ENCODE measurements at places on chromosomes 3 and 15.

- H3K27ac ChIP-seq, result peak overlapping the region; percentile 58
- no peak for DNase-seq
- H3K4me3 ChIP-seq, result no peak overlapping the region
- H3K27me3 ChIP-seq, result no peaks in the 10 kb centered on the region
- H3K4me1 ChIP-seq, result no peaks in the 10 kb centered on the region
- H3K36me3 ChIP-seq, result no peaks in the 10 kb centered on the region
Observed at GRCh38 chr15:98785807-98786621, 137.7 kb downstream of the IGF1R start.

- H3K4me1 ChIP-seq, result no peaks in the 10 kb centered on the region
- no peak overlapping the region for H3K4me3 ChIP-seq
- no peak for DNase-seq
Observed at GRCh38 chr15:42034628-42035434, 14.0 kb upstream of the PLA2G4E start.

DNA sequence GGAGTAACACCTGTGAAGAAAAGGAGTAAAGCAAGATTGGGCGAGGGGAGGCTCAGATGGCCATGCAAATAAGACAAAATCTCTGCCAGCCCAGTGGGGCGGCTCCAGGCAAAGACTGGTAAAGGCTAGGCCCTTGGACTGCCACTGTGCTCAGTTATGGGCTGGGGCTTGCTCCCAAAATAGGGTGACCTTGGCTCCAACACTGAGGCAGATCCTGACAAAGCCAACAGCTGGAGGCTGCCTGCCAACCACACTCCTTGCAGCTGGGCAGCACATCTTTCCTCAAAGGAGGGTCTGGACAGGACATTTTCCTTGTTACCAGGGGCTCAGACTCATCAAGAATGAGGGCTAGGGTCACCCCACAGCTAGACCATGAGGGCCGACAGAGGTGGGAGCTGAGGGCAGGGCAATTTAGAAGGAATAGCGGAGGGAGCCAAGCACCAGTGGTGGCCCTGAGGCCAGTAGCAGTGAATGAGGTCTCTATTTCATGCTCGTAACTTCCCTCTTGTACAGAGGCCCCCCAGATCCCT, 86.1 kb downstream of the CHRD start:
- no peak for DNase-seq
- H3K4me1 ChIP-seq, result no peaks in the 10 kb centered on the region
- H3K27ac ChIP-seq, result no peak overlapping the region
- no peaks in the 10 kb centered on the region for H3K27me3 ChIP-seq
- H3K4me3 ChIP-seq, result no peak overlapping the region

DNA sequence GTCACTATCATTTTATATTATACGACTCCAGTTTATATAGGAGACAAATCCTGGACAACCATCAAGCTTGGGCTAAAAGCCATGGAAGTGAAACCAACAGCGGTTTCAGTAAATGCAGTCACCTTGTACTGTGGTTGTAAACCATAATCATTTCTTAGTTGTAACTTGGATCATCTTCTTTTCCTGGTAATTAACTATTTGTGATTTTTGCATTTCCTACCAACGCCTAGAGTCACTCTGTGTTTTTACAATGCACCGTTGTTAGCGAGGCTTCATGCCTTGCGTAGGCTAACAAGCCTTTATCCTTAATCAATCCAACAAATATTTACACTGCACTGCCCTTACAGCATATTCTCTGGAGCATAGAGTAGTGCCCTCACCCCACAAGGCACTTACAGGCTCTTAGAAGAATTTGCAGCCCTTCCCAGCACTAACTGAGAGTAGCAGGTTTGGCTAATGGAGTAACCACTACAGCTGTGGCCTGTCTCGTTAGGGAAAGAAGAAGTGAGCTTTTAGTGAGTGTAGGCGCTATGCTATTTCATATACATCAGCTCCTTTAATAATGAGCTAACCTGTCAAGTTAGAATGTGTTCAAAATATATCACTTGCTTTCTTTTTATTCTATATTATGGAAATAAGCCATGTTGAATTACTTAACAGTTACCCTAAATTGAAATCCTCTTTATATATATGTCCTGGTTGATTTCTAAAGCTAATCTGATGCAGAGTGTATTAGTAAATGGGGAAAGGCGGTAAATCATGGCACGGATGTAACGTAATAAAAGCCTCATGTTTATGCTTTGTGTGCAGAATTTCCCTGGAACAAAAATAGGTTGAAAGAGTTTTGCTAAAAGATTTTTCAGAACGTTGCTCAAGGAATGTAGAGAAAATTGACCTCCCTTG, 62.8 kb downstream of the ABHD2 start:
- H3K36me3 ChIP-seq, result no peaks in the 10 kb centered on the region
- peaks cover 19% of the 10 kb centered on the region for H3K4me1 ChIP-seq
- no peak overlapping the region for H3K27ac ChIP-seq

DNA sequence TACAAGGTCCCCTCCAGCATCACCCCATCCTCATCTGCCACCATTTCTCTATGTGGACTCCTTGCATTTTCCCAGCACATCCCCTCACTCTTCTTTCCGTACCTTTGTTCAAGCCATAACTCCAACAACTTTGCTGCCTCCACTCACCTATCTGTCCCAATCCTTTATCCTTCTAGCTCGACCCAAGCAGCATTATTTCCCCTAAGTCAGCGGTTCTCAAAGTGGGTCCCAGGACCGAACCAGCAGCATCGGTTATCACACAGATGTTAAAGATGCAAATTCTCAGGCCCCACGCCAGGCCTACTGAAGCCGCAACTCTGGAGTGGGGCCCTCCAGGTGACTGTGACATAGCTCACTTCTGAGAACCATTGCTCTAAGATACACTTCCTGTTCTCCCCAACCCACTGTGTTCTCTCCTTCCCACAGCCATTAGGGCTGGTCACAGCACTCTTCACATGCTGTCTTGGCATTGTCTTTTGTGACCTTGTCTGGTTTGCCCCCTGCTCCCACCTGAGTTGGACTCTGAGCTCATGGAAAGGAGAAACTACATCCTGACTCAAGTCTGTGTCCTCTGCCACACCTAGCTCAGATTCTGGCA, 56.2 kb downstream of the AAGAB start:
- DNase-seq, result no peak
- no peak overlapping the region for H3K4me3 ChIP-seq
- peaks cover 13% of the 10 kb centered on the region for H3K36me3 ChIP-seq
- no peaks in the 10 kb centered on the region for H3K4me1 ChIP-seq
- H3K27me3 ChIP-seq, result no peaks in the 10 kb centered on the region

- H3K27ac ChIP-seq, result no peak overlapping the region
- H3K4me1 ChIP-seq, result no peaks in the 10 kb centered on the region
- no peak for DNase-seq
- H3K4me3 ChIP-seq, result no peak overlapping the region
- no peaks in the 10 kb centered on the region for H3K27me3 ChIP-seq
- no peaks in the 10 kb centered on the region for H3K36me3 ChIP-seq
Observed at GRCh38 chr3:171399842-171400241, 60.4 kb downstream of the TNIK start.

DNA sequence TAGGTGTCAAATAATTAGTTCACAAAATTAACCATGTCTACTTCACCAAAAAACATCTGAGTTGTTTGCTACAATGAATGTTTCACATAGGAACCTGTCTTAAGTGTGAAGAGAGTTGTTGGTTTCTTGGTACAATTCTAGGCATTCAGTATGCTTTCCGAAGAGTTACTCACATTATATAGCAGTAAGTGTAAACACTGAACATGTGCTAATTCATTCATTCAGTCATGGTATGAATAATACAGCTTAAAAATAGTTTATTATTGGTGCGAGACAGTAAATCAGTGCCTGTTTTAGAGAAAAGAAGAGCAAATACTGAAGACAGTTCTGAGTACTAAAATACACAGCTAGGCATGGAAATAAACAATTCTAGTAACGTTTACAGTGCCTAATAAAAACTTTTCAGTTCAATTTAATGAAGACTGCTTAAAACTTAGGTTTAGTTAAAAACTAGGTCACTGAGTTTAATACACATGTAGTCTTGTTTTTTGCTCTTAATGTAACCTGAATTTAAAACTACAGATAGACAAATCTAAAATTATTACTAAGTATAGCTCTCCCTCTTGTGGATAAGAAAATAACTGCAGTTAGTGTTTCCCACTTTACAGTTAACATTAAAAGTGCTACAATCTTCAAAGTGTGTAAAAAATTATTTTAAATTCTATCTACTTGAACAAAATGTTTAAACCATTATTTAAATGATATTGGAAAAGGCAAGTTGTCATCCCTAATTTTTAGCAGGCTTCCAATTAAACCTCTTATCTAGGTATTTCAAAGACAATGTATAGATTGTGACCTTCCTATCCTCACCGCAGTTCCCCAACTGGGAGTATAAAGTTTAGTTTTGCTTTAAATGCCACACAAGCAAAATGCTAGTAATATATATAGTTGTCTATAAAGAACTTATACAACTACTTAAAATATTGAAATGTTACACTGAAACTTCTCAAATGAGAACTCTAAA, 20.1 kb upstream of the ZCWPW2 start:
- H3K27ac ChIP-seq, result no peak overlapping the region
- H3K4me3 ChIP-seq, result no peak overlapping the region
- H3K36me3 ChIP-seq, result peaks cover 36% of the 10 kb centered on the region
